ENCODE measurements at places on chromosomes 1 and 21.

DNA sequence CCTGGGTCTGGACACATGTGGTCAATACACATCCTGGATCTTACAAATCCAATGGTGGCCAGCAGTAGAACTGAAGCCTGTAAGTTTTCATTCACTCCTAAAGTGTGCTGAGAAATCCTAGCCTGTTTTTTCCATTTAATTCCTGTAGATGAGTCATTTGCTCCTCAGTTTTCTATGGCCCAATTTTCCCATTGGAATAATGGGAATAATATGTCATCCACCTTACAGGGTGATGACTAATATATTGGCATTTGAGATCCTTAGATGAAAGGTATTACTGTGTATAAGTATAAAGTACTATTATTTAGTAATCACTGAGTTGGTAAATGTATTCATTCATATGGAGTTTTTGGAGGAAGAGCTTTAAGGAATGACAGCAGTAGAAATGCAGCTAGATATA, 89.7 kb upstream of the ADAR start:
- DNase-seq, result no peak

DNA sequence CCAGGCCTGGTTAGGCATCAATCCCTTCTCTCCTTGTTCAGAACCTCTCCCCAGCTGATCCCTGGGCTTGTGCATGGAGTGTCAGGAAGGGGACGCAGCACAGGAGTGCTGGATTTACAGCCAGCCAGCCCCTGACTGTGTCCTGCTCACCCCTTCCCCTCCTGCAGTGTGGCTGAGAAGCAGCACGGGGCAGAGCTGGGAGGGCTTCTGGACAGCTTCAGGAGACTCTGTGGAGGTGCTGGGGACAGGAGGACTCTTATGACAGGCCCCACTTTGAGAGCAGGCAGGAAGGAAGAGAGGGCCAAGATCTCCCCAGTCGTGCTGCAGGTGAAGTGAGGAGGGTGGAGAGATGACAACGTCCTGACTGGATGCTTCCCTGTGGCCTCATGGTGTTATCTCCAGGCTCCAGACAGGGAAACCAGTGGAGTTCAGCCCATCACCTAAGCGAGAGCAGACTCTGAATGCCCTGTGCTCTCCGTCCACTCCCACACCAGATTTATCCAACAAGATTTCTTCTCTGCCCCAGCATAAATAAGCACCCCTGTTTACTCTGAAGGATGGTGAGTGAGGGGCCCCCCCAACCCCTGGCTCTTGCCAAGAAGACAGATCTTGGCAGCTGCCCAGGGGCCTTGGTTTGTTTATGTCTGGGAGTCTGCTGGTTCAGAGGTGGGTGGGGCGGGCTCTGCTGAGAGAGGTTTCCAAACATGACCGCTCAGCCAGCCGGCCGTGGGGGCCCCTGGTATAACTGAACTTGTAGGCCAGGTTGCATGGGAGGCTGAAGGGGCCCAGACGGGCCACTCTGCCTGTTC, 21.3 kb downstream of the TMCC2 start:
- DNase-seq, result peak; percentile 71

DNA sequence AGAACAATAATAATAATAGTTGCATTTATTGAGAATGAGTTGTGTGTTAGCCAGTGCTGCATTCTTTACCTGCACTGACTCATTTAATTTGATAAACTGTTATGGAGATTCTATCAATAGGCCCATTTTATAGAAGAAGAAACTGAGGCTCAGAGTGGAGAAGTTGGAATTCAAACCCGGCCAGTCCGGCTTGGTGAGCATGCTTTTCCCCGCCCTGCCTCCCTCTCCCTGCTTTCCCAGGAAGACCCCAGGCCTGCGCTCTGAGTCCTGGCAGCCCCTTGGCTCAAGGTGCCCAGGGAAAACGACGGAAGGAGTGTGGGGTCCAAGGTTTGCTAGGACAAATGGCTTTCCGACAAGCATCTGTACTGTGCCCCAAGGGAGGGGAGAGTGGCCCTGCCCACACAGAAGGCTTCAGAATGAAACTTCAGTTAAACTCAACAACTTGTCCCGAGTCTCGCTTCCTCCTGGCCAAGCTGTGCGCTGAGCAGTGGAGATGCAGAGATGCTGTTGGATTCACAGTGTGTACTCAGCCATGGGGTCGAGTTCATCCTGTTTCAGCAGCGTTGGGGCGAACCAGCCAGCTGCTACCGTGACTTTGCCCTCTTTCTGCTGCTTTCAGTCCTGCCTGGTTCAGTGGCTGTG, 23.3 kb upstream of the PADI6 start:
- DNase-seq, result no peak

- DNase-seq, result no peak
Observed at GRCh38 chr1:116971258-116971860, 30.2 kb upstream of the CD101 start.

DNA sequence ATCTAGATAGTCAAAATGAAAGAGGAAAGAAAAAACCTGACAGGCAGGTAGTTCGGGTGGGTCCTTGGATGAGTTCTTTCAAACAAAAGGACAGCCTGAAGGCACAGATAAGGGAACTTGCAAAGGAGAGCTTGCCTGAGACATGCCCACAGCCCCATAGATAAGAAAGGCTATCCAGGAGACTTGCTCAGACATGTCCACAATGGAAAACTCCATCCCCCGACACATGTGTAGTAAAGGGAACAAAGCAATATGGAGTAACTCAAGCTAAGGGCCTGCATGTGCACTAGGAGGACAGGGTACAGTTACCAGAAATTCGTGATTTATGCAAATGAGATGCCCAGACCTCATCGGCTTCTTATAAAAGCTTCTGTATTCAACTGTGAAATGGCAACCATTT, 281.5 kb downstream of the NEGR1 start:
- DNase-seq, result no peak

All from substantia nigra (tissue), 51 donors.